ENCODE measurements at places on chromosomes 1 and 21. TPM values are rescaled to one million over a fixed set of nuclear protein-coding genes. Genes with fewer than 3 reads are reported as not detected.

The PAX7 gene
- not detected for total RNA-seq

The MROH9 gene
- not detected for total RNA-seq

The ADAMTS1 gene
- total RNA-seq: 62.5 TPM

The LRRIQ3 gene
- 0.68 TPM for total RNA-seq

The NFASC gene
- total RNA-seq: not detected

The CYP4Z1 gene
- total RNA-seq: not detected

The CYP4A11 gene
- not detected for total RNA-seq
